Lower lobe of right lung (tissue), 2 donors: ENCODE measurements at places on chromosomes 2 and 18.

- DNase-seq: no peak
Measured at GRCh38 chr18:62343316-62343715, 18.2 kb downstream of the TNFRSF11A start.

GRCh38 chr2:74366036-74366435, 14.1 kb downstream of the DCTN1 start:
- no peak for DNase-seq

GRCh38 chr2:100568989-100569388, 6.2 kb downstream of the PDCL3 start:
- DNase-seq: no peak

- DNase-seq: no peak
Measured at GRCh38 chr2:88307817-88308216, 137.7 kb downstream of the THNSL2 start.

DNA sequence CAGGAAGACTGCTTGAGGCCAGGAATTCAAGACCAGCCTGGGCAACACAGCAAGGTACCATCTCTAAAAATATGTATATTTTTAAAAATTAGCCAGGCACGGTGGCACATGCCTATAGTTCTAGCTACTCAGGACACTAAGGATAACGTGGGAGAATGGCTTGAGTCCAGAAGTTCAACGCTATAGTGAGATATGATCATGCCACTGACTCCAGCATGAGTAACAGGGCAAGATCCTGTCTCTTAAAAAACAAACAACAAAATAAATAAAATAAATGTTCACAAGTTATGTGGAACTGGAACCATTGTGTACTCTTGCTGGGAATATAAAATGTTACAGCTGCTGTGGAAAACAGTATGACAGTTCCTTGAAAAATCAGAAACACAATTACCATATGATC, 47.2 kb downstream of the USP34 start:
- DNase-seq: no peak

GRCh38 chr2:37616677-37617005, 54.8 kb downstream of the CDC42EP3 start:
- DNase-seq: no peak

- DNase-seq: no peak
Measured at GRCh38 chr2:508121-508520, 169.1 kb downstream of the TMEM18 start.

DNA sequence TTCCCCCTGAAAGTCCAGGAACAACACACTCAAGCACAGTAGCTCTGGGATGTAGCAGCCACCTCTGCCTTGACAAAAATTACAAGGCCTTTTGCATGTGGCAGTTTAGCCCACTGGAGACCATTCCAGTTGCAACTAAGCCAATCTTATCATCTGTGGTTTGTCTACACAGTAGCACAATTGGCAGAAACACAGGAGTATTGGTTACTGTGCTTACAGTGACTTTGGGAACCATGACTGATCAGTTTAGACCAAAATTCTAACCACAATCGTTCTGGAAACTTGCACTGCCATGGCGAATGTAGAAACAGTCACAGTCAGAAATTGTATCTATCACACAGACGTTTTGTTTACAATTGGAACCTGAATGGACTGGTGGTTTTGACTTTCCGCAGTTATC, 403.7 kb upstream of the MEIS1 start:
- no peak for DNase-seq

- no peak for DNase-seq
Measured at GRCh38 chr18:3089579-3089978, 76.6 kb upstream of the LPIN2 start.

GRCh38 chr2:136381722-136382633, 264.0 kb upstream of the CXCR4 start:
- peak; percentile 54 for DNase-seq

DNA sequence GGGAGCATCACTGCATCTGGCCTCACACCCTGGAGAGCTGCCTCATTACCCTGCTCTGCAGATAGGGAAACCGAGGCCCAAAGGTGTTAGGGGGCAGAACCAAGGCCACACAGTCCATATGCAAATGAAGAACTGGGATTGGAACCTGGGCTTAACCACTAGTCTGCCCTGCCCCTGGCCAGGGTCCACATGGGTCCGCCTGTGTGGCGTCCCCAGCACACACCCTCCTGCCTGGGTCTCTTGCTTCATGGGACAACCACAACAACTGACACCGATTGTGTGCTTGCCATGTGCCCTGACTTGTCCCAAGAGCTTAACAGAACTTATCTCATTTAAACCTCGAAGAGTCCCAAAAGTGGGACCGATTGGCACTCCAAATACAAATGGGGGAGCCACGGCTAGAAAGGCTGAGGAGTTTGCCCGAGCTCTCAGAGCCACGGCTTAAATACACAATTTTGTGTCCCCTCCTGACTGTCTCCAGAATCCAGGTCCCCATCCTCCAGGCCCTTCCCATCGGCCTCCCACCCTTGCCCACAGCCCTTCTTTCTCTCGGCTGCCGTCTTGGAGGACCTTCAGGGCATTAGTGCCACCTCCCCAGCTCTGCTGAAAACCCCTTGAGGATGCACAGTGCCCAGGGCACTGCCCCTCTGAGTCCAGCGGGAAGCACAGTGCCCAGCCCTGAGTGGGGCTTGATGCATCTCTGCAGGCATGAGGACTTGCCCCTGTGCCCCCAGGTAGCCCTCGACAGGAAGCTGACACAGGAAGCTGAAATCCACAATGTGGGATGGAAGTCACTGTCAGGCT, 5.8 kb upstream of the DUSP2 start:
- DNase-seq: peak; percentile 27

DNA sequence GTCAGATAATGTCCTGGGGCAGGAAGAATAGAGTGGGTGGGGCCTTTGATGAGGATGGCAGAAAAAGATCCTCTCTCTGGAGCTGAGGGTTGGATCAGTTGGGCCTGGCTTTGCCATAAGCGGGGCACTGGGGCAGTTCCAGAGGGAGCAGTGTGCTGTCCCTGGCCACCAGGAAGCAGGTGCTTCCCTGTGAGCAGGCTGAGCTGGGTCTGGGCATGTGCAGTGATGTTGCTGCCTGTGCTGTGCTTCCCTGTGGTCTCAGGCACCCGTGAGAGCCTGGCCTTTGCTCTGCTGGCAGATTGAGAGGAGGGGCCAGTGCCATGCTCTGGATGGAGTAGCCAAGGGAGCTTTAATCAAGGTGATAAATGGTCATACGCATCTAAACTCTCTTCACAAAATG, 14.6 kb upstream of the NPPC start:
- DNase-seq: no peak

GRCh38 chr2:111186121-111186715, 65.5 kb downstream of the BCL2L11 start:
- no peak for DNase-seq

DNA sequence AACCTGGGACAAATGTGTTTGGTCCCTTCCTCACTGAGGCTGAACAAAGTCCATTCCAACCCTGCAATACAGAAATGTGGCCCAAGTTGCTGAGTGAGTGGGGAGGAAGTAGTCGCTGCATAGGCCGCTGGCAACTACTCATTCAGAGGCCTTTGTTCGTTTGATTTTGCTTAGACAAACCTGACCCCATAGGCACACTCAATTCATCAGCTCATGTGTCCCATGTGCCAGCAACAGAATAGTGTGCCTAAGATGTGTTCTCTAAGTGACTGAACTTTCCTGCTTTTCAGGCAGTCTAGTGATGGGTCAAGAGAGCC, 23.0 kb downstream of the PTPN18 start:
- DNase-seq: no peak

DNA sequence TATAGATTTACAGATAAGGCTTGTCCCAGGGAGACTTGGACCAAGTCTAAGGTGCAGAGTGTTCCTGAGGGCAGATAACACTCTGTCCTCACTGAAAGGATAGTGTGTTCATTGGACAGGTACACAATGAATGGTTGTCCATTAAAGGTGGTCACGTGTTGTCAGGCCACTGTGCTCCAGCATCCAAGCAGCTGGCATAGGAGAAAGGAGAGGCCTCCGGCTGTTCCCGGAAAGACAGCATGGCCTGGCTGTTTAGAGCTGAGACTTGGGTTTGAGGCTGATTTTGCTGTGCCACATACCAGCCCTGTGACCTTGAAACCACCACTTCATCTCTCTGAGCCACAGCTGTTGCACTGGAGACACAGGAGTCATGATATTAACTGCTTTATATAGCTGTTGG, 19.6 kb upstream of the SULT1C3 start:
- no peak for DNase-seq

GRCh38 chr2:43424262-43425207, 171.3 kb downstream of the THADA start:
- no peak for DNase-seq

- no peak for DNase-seq
Measured at GRCh38 chr2:124875627-124876244, 850.6 kb downstream of the CNTNAP5 start.

DNA sequence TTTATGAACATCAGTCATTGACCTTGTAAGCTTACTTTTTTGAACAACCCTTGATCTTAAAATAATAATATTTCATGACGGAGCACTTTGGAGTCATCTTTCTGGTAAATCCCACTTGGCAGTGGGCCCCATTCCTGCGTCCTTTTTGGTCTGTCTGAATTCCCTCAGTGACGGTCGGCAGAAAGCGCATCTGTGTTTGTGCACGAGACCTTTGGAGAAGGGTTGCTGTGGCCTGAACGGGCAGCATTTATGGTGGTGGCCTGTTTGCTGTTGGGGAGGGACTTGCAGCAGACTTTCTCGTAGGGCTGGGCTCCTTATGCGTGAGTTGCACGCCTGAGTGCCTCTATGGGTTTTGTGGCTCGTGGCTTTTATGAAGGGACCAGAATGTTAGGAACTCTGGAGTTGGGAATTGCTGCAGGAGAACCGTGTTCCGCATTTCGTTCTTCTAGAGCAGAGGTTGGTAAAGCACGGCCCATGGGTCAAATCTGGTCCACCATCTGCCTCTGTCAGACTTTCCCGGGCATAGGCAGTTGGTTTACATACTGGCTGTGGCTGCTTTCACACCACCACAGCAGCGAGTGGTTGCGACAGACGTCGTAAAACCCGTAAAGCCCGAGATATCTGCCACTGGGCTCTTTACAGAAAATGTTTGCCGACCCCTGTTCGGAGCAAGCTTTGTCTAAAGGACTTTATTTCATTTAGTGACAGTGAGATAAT, 30.8 kb downstream of the LPIN1 start:
- DNase-seq: no peak

- no peak for DNase-seq
Measured at GRCh38 chr2:236774171-236774570, 204.5 kb downstream of the ACKR3 start.

- DNase-seq: no peak
Measured at GRCh38 chr2:162317058-162317742, 1.3 kb downstream of the IFIH1 start.

DNA sequence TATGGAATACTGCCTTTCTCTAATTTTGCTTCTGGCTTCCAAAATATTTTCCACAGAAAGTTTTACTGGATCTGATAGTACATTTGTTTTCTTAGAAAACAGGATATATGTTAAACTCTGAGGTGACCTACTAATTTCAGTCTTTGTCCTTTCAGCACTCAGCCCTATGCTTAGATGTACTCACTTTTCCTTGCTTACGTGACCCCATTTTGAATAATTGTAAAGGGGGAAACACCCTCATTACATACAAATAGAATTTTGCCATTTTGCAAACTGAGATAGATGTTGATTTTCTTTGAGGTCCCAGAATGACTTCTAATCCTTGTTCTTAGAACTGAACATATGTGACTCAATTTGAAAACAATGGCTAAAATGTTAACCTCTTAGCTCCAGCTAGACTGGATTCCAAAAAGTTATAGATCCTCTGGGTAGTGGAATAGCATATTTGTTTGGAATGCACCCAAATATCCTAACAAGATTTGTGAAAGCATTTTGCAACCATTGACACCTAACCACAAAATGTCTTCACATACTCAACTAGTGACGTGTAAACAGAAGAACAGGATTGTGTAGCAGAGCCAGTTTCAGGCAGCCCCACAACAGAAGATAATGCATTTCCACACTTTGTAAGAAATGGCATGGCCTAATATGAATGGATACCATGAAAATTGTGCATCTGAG, 44.8 kb upstream of the EHBP1 start:
- no peak for DNase-seq
